Transverse colon (tissue), 4 donors: ENCODE measurements at places on chromosomes 16 and 17.

DNA sequence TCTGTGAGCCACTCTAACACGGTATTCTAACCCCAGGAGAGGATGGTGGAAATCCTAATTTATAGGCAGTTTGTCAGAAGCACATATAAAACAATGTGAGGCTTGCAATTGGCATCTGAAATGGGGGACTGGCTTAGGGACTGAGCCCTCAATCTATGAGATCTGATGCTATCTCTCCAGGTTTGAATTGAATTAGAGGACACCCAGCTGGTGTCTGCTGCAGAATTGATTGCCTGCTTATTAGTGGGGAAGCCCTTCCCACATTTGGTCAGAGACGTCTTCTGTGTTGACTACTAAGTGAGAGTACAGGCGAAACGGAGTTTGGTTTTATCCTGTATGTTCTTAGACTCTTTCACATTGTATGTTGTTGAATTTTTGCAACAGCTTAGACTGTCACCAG is 13.6 kb upstream of the TMIGD1 start:
- DNase-seq = no peak

GRCh38 chr16:79838496-79839259 is 238.1 kb upstream of the MAF start:
- DNase-seq = no peak

- DNase-seq = no peak
Measured at GRCh38 chr16:26178298-26178697, 486.5 kb downstream of the HS3ST4 start.

GRCh38 chr17:74282587-74283370 is 8.7 kb downstream of the DNAI2 start:
- no peak for DNase-seq

DNA sequence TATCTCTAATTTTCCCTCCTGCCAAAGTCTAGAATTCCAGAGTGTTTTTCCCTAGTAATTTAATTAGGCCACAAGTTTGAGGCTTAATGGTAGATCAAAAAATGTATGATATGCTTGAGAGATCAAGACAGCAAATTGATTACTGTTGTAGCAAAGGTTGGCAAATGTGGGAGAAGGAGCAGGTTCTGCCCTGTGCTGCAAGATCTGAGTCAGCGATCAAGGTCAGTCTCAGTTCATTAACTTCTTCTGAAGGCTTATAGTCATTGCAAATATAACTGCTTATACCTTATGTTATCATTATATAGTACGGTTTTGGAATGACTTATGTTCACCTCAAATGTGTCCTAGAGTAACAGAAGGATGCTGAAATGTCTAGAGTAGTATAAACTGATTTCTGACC is 231.1 kb upstream of the TBX2 start:
- no peak for DNase-seq

DNA sequence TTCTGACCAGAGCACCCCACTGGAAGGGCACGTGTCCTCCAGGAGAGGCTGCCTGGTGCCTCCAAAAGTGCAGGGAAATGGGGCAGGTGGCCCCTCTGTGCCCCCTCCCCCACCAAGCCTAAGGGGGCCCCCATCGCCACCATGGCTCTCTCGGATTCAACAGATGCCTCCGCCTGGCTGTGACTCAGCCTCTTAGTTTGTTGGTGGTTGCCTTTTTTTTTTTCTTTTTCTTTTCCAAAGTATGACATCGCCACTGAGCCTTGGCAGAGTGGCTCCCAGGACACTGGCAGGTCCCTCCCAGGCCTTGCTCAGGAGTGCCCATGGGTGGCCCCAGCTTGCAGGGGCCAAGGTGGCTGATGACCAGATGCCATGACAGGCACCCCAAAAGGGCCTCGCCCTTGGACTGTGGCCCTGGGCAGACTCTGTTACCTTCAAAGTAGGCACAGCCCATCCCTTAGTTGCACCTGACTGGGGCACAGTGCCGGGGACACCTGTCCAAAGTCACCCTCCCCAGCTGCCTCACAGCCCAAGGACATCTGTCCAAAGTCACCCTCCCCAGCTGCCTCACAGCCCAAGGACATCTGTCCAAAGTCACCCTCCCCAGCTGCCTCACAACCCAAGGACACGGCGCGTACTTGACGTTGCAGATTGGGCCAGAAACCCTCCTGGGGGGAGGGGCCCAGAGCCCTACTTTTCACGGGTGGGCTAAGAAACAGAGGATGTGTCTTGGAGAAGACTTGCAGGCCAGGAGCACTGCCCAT is 29.6 kb downstream of the NPTX1 start:
- no peak for DNase-seq

- DNase-seq = no peak
Measured at GRCh38 chr16:83681381-83681956, 126.3 kb upstream of the HSBP1 start.

- DNase-seq = no peak
Measured at GRCh38 chr17:49914096-49914490, 54.9 kb upstream of the DLX4 start.

DNA sequence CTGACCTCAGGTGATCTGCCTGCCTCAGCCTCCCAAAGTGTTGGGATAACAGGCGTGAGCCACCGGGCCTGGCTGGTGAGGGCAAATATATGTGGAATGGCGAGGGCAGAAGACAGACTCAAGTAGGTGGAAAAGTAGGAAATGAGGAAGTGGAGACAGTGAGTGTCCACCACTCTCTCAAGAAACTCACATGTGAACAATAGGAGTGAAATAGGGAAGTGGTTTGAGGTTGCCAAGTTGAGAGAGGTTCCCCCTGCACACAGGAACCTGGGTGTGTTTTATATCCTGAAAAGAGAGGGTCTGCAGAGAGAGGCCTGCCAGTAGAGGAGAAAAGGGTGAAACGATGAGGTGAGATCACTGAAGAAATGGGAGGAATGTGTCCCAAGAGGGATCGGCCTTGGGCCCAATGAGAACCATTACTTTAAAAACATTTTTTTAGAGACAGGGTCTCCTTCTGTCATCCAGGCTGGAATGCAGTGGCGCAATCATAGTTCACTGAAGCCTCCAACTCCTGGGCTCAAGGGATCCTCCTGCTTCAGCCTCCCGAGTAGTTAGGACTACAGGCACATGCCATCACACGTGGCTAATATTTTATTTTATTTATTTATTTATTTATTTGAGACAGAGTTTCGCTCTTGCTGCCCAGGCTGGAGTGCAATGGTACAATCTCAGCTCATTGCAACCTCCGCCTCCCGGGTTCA is 17.1 kb upstream of the CORO1A start:
- no peak for DNase-seq

DNA sequence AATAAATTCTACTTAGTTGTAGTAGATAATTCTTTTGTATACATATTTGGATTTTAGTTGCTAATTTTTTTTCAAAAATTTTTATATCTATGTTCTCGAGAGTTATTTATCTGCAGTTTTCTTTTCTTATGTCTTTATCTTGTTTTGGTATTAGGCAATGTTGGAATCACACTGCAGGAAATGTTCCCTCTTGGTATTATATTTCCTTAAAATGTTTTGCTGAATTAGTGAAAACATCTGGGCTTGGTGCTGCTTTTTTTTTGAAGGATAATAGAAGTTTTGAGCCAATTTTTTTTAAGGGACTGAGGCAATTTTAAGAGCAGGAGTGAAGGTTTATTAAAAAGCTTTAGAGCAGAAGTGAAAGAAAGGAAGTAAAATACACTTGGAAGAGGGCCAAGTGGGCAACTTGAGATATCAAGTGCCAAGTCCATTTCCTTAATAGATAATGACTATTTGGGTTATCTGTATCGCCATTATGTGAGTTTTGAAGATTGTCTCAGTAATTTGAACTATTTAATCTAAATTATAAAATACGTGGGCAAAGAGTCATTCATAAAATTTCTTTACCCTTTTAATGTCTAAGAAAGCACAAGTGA is 1390.1 kb upstream of the CDH8 start:
- DNase-seq = no peak
